ENCODE measurements at places on chromosomes 7 and 10.

- no peak for DNase-seq
Observed at GRCh38 chr10:13615650-13616300, 29.0 kb downstream of the PRPF18 start.

- DNase-seq: no peak
Observed at GRCh38 chr10:95168694-95169093, 25.3 kb upstream of the ACSM6 start.

DNA sequence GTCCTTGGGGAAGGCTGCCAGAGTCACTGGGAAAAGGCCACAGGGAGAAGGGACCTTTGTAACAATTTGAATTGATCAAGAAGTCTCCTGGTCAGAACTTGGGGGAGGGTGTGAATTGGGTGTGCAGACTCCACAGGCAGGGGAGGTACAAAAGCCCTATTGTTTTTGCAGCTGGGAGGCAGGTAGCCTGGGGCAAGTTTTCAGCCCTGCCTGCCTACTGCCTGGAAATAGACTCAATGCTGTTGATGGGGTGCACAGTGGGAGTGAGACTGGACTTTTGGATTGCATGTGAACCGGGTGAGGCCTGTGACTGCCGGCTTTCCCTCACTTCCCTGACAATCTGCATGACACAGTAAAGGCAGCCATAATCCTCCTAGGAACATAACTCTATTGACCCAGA, 947.0 kb downstream of the REEP3 start:
- no peak for DNase-seq

- no peak for DNase-seq
Observed at GRCh38 chr10:510415-510881, 179.0 kb downstream of the DIP2C start.

GRCh38 chr7:39360766-39361165, 205.4 kb upstream of the YAE1 start:
- DNase-seq: no peak

All from CD14-positive monocyte (primary cell).